ENCODE measurements at places on chromosomes 12 and 14. TPM values are rescaled to one million over a fixed set of nuclear protein-coding genes. Genes with fewer than 3 reads are reported as not detected.

- no peak for DNase-seq
- H3K27me3 ChIP-seq = no peaks in the 10 kb centered on the region
- H3K27ac ChIP-seq = no peak within 1 kb of the TSS
- no peaks in the 10 kb centered on the region for H3K36me3 ChIP-seq
- no peak within 1 kb of the TSS for H3K4me3 ChIP-seq
Measured at GRCh38 chr12:7695566-7696197, at the start of gene GDF3. GDF3 (minus strand) TSS chr12:7695775; CDS start chr12:7695728, 47 bp downstream.

DNA sequence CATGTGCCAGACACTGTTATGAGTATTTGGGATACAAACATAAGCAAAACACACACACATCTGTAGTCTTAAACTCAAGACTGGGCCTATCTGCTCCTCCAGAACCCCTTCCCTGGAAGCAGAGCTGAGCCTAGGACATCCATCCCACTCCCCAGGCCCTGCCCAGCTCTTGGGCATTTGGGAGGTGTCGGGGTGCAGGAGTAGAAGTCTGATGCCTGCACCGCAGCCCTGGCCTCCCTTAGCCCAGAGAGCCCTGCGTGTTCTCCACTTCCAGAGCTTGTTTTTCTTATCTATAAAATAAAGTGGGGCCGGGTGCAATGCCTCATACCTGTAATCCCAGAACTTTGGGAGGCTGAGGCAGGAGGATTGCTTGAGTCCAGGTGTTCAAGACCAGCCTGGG, 11.7 kb downstream of the HSP90AA1 start:
- H3K27ac ChIP-seq = no peak overlapping the region
- no peaks in the 10 kb centered on the region for H3K4me1 ChIP-seq

DNA sequence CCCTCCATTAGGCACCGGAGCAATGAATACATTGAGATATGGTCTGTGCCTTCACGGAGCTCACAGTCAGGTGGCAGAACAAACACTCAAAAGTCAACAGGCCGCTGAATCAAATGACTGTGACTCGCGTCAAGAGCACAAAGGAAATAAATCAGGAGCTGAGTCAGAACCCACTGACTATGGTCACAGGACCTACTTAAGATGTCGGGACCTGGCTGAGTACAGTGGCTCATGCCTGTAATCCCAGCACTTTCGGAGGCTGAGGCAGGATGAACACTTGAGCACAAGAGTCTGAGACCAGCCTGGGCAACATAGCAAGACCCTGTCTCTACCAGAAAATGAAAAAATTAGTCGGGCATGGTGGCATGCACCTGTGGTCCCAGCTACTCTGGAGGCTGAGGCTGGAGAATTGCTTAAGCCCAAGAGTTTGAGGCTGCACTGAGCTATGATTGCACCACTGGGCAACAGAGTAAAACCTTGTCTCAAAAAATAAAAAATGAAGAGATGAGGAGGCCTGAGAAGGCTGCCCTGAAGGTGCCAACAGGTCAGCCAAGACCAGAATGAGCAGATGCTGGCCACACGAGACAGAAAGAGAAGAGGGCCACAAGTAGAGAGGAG, 19.9 kb downstream of the TMEM233 start:
- H3K4me1 ChIP-seq = no peaks in the 10 kb centered on the region
- no peak overlapping the region for H3K4me3 ChIP-seq
- H3K36me3 ChIP-seq = no peaks in the 10 kb centered on the region
- H3K27ac ChIP-seq = no peak overlapping the region
- no peak for DNase-seq

Gene TSPAN9
- 62.9 TPM for total RNA-seq

DNA sequence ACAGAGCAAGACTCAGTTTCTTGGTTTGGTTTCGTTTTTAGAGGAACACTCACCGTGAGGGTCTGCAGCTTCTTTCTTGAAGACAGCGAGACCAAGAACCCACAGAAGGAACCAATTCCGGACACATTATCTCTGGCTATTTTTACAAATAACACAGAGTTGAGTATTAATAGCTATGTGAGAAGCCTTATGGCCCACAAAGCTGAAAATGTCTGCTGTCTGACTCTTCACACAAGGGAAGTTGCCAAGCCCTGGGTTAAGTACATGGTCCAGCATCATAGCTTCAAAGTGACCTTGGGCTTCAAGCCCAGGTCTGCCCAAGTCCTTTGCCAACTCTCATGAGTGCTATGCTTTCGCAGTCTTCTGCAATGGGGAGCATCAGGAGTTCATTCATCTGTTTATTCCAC, 2.6 kb upstream of the LGMN start:
- H3K27ac ChIP-seq = no peak overlapping the region
- DNase-seq = no peak
- no peaks in the 10 kb centered on the region for H3K36me3 ChIP-seq
- peaks cover 7% of the 10 kb centered on the region for H3K4me1 ChIP-seq
- H3K4me3 ChIP-seq = no peak overlapping the region
- H3K27me3 ChIP-seq = no peaks in the 10 kb centered on the region

DNA sequence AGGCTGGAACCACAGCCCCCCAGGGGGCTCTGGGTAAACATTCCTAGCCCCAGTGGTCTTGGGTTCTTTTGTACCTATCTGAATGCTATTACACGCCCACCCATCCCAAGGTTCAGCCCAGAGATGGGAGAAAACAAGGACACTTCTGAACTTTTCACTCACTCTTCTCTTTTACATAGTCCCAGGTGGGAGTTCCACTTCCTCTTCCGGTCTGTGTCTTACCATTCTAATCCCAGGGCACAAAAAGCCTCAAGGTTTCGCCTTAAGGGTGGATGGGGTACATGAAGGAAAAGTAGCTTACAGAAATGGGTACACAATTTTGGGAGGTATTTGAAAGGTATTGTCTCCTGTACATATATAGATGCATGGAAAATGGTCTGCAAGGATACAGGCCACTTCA, 79.0 kb downstream of the TMEM30B start:
- H3K27ac ChIP-seq = no peak overlapping the region
- H3K4me3 ChIP-seq = no peak overlapping the region
- no peak for DNase-seq
- H3K4me1 ChIP-seq = no peaks in the 10 kb centered on the region
- H3K36me3 ChIP-seq = no peaks in the 10 kb centered on the region

Gene OR4K15
- total RNA-seq = not detected

DNA sequence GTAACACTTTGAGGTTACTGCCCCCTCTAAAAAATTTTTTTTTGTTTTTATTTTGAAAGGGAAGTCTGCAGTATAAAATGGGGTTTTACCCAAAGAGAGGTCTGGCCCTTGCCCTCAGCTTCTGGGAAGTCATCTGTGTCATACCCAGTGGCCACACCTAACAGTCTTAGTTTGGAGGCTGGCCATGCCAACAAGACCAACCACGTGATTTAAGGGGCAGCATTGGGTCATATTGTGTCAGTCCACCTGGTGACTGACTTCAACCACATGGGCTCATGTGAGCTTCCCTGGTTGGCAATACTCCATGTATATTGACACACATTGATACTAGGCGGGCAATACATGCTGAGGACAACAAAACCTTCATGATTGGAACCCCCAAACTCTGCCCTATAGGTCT, 173.9 kb downstream of the GXYLT1 start:
- no peak overlapping the region for H3K27ac ChIP-seq
- H3K4me1 ChIP-seq = no peaks in the 10 kb centered on the region
- no peaks in the 10 kb centered on the region for H3K36me3 ChIP-seq
- no peak for DNase-seq

Gene BCL2L14
- total RNA-seq = 2.5 TPM

DNA sequence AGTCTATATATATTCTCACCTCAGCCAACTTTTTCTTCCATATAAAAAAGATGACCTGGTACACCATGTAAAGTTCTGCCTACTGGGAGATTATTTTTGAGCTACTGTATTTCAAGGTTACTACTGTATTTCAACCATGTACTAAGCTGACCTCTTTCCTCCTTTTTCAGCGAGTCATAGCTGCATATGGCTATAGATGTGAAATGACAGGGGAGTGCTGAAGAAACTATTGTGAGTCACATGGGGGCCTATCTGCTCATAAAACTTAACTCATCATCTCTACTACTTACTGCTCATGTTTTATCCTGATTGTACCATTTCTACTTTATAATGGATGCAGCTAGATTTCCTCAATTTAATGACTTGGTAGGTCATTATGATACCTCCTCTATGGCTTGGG, 571.4 kb upstream of the ATP2B1 start:
- no peak overlapping the region for H3K4me3 ChIP-seq
- no peaks in the 10 kb centered on the region for H3K4me1 ChIP-seq
- DNase-seq = no peak
- no peaks in the 10 kb centered on the region for H3K36me3 ChIP-seq
- H3K27me3 ChIP-seq = no peaks in the 10 kb centered on the region
